ENCODE measurements at places on chromosomes 11 and 22. TPM values are rescaled to one million over a fixed set of nuclear protein-coding genes. Genes with fewer than 3 reads are reported as not detected.

The GALNT18 gene
- 8.6 TPM for total RNA-seq

The AIFM3 gene
- 11.8 TPM for total RNA-seq

DNA sequence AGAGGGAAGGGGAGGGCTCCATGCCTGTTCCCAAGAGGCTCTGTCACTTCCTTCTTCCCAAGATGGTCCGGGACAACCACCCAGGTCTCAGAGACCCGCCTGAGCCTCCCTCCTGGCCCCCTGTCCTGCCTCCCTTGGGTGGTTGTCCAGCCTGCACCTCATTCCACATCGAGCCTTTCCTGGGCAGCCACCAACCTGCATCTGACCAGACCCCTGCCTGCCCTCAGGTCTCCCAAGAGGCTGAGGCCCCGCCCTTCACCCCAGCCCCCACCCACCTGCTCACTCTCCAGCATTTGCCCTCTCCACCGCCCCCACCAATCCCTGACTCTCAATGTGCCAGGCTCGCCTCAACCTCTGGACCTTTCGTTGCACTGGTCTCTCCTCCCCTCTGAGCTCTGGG, 97.5 kb upstream of the LMO1 start:
- H3K36me3 ChIP-seq = no peaks in the 10 kb centered on the region
- H3K4me3 ChIP-seq = no peak overlapping the region
- DNase-seq = no peak
- H3K27me3 ChIP-seq = no peaks in the 10 kb centered on the region
- H3K27ac ChIP-seq = no peak overlapping the region
- no peaks in the 10 kb centered on the region for H3K4me1 ChIP-seq

The DRAP1 gene
- total RNA-seq = 112 TPM

The PATE4 gene
- total RNA-seq = not detected

- DNase-seq = no peak
- H3K36me3 ChIP-seq = no peaks in the 10 kb centered on the region
- H3K4me1 ChIP-seq = no peaks in the 10 kb centered on the region
- H3K27me3 ChIP-seq = no peaks in the 10 kb centered on the region
Observed at GRCh38 chr11:9625728-9626127, 38.1 kb upstream of the SWAP70 start.

The NAALADL1 gene
- total RNA-seq = 40.4 TPM

The SERPIND1 gene
- total RNA-seq = not detected

- H3K4me1 ChIP-seq = no peaks in the 10 kb centered on the region
- no peak overlapping the region for H3K27ac ChIP-seq
- no peaks in the 10 kb centered on the region for H3K36me3 ChIP-seq
- no peak for DNase-seq
Observed at GRCh38 chr11:85299258-85299942, 327.7 kb downstream of the DLG2 start.

DNA sequence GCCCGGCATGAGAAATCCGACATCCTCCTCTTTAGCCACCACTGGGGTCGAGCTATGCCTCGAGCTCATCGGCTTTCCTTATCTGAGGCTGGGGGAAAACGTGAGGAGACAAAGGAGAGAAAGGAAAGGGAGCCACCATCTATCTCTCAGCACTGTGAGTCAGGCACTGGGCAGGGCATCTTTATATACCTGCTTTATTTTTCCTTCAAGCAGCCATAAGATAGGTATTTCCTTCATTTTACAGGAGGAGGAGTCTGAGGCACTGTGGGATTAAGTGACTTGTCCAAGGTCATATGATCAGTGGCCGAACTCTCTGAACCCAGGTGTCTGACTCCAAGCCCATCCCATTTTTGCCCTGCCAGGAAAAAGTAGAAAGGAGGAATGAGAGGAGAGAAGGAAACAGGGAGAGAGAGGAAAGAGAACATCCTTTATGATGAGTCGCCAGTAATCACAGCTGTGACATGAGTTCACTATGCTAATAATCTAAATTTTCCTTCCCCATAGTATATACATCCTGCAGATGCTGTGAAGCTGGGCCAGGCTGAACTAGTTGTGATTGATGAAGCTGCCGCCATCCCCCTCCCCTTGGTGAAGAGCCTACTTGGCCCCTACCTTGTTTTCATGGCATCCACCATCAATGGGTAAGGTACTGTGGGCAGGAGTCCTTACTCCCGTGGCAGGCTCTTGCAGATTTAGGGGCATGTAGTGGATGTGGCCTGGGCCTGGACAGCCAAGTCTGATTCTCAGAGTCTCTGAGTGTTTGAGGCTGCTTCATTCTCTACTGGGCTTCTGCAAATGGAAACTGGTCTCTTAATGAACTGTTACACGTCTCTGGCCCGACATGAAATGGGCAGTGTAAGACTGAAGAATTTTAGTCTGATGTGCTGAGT, 21.8 kb downstream of the NAT10 start:
- H3K27ac ChIP-seq = no peak overlapping the region
- no peak for DNase-seq
- H3K4me3 ChIP-seq = no peak overlapping the region
- H3K36me3 ChIP-seq = peaks cover 88% of the 10 kb centered on the region
- no peaks in the 10 kb centered on the region for H3K4me1 ChIP-seq
- H3K27me3 ChIP-seq = no peaks in the 10 kb centered on the region

DNA sequence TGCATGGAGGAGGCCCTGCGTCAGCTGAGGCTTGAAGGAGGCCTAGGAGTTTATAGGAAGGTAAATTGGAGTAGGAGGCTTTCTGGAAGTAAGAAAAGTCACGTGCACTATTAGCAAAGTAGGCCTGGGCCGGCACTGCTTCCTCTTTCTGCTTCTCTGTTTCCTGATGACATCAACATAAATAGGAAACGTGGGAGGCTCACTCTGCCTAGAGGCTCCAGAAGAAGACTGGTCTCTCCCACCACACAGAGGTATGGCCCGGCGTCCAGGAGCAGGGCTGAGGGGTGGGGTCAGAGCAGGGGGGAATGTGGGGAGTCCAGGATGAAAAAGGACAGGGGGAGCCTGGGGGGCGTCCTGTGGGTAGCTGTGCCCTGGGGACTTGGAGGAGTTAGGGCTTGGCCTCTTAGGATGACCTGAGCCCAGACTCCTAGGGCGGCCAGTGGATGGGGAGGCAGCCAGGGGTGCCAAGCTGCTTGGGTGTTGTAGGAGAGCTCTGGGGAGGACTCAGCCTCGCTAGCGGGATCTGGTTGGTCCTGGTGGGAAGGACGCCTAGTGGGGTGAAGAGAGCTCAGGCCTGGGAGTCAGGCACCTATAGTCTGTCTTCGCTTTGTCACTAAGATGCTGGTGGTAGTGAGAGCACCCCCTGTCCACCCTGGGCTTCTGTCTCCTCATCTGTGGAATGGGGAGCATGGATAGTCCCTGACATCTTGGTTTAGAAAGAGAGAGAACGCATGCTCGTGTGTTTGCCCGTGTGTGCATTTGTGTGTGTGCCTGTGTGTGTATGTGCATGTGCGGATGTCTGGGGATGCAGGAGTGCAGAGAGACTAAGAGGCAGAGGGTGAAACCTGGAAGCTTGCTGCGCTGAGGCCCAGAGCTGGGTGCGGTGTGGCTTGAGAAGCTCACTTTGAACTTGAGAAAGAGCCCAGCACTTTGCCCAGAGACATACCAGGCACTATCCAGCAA, at the start of gene CSF2RB:
TSS of gene CSF2RB (plus strand) at position 202 of the 963 bp plus-strand sequence. CDS start 8,580 bp downstream, outside the sequence.
- no peaks in the 10 kb centered on the region for H3K36me3 ChIP-seq
- DNase-seq = peak; percentile 83
- no peaks in the 10 kb centered on the region for H3K4me1 ChIP-seq
- H3K27me3 ChIP-seq = no peaks in the 10 kb centered on the region
- peak within 1 kb of the TSS; percentile 35 for H3K4me3 ChIP-seq

Data from Peyer's patch (tissue), 4 donors.